ENCODE measurements at places on chromosomes 4 and X. TPM values are rescaled to one million over a fixed set of nuclear protein-coding genes. Genes with fewer than 3 reads are reported as not detected.

The TEX11 gene
- not detected for total RNA-seq

The SPARCL1 gene
- 0.72 TPM for total RNA-seq

The TMPRSS11A gene
- not detected for total RNA-seq

The UPF3B gene
- total RNA-seq, result 1.7 TPM

The NUDT6 gene
- 5.8 TPM for total RNA-seq

The TMEM165 gene
- 147 TPM for total RNA-seq

The GUCY1B1 gene
- 1.4 TPM for total RNA-seq

The ADH1B gene
- total RNA-seq, result not detected

The MAGEA12 gene
- total RNA-seq, result not detected

The LRBA gene
- 67.0 TPM for total RNA-seq

The USP17L28 gene
- not detected for total RNA-seq

The DKK2 gene
- total RNA-seq, result under 0.01 TPM

The TMEM150C gene
- not detected for total RNA-seq

The ADAM29 gene
- not detected for total RNA-seq

The LIAS gene
- total RNA-seq, result 14.3 TPM

The NEIL3 gene
- total RNA-seq, result 1.3 TPM

The PPARGC1A gene
- 2.4 TPM for total RNA-seq

The FDCSP gene
- total RNA-seq, result not detected

The UGT2B15 gene
- total RNA-seq, result not detected

The TMSB4X gene
- 3,634 TPM for total RNA-seq

The TCP11X2 gene
- not detected for total RNA-seq

The DUSP9 gene
- 1.5 TPM for total RNA-seq

The SLC2A9 gene
- 102 TPM for total RNA-seq

The GAGE1 gene
- total RNA-seq, result not detected

The CYTL1 gene
- total RNA-seq, result not detected

The MID2 gene
- 31.5 TPM for total RNA-seq

The TRIML2 gene
- total RNA-seq, result not detected

The ZNF711 gene
- 3.9 TPM for total RNA-seq

The TBC1D9 gene
- total RNA-seq, result 26.5 TPM

The TMEM47 gene
- 25.1 TPM for total RNA-seq

The RNF212 gene
- 0.64 TPM for total RNA-seq

The ZFP92 gene
- total RNA-seq, result 0.72 TPM

The GUCY2F gene
- not detected for total RNA-seq

The XAGE1A gene
- total RNA-seq, result not detected

The ARHGAP36 gene
- not detected for total RNA-seq

The MCF2 gene
- under 0.01 TPM for total RNA-seq

The FRG2 gene
- not detected for total RNA-seq

The MAMLD1 gene
- 0.48 TPM for total RNA-seq

The GAGE2A gene
- total RNA-seq, result not detected
